Mucosa of descending colon (tissue), 3 donors: ENCODE measurements at places on chromosomes 1 and 21.

DNA sequence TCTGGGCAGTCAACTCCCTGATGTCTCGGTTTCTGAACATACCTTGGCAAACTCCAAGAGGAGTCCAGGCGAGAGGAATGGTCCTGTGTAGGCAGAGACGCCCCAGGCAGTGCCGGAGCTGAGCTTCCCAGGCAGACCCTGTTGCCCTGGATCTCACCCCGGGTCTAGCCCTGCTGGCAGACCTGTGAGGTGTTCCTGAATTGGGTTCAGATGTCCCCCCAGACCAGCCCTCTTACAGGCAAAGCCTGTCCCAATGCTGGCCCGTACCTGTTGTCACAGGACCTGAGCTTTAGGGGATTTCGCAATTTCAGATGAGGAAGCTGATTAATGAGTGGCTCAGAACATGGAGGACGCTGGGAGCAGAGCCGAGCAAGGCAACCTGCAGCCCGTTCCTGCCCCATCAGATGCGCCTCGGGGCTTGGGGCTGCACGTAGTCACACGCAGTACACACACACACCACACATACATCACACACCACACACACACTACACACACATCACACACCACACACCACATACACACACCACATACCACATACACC lies 38.5 kb upstream of the PDE9A start:
- peak; percentile 33 for DNase-seq

DNA sequence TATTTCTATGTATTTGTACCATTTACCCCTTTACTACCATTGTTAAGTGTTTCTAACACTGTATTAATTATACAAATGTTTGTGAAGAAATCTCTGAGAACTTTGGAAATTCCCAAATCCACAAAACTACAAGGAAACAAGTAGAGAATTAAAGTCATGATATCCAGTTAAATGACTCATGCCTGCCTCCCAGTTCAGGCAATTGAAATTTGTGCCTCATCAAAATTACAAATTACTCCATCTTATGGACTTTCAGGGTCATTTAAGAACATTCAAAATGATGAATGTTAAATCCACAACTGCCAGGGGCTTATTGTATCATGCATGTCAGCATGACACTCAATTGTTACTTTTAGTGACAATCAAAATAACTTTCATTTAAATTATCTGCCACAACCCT lies 282.4 kb downstream of the ZNF326 start:
- DNase-seq = no peak

- no peak for DNase-seq
Measured at GRCh38 chr1:156164125-156164831, 10.9 kb downstream of the SEMA4A start.

- no peak for DNase-seq
Measured at GRCh38 chr1:168825820-168826219, 96.8 kb upstream of the DPT start.

- no peak for DNase-seq
Measured at GRCh38 chr21:35244514-35244913, 195.4 kb upstream of the RUNX1 start.

GRCh38 chr1:44174630-44175029 lies 33.2 kb upstream of the KLF18 start:
- no peak for DNase-seq

DNA sequence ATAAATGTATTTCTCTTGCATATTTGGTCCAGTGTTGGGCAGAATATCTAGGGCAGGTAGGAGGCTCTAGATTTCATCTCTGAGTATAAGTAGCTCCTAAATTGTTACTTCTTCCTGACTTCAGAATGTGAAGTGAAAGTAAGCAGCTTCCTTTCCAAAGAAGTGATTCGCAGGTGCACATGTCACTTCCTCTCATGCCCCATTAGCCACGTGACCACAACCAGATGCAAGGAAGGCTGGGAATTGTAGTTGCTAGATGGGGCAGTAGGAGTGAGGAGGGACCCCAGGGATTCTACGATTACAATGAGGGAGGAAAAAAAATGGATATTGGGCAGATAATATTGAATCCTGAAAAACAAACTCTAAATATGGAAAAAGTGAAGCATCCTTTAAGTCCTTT lies 113.2 kb upstream of the CYYR1 start:
- no peak for DNase-seq

- DNase-seq = no peak
Measured at GRCh38 chr1:107871259-107871658, 93.7 kb downstream of the VAV3 start.

GRCh38 chr1:97433824-97434177 lies 487.0 kb downstream of the DPYD start:
- no peak for DNase-seq

GRCh38 chr1:246417813-246418564 lies 89.1 kb downstream of the SMYD3 start:
- no peak for DNase-seq

DNA sequence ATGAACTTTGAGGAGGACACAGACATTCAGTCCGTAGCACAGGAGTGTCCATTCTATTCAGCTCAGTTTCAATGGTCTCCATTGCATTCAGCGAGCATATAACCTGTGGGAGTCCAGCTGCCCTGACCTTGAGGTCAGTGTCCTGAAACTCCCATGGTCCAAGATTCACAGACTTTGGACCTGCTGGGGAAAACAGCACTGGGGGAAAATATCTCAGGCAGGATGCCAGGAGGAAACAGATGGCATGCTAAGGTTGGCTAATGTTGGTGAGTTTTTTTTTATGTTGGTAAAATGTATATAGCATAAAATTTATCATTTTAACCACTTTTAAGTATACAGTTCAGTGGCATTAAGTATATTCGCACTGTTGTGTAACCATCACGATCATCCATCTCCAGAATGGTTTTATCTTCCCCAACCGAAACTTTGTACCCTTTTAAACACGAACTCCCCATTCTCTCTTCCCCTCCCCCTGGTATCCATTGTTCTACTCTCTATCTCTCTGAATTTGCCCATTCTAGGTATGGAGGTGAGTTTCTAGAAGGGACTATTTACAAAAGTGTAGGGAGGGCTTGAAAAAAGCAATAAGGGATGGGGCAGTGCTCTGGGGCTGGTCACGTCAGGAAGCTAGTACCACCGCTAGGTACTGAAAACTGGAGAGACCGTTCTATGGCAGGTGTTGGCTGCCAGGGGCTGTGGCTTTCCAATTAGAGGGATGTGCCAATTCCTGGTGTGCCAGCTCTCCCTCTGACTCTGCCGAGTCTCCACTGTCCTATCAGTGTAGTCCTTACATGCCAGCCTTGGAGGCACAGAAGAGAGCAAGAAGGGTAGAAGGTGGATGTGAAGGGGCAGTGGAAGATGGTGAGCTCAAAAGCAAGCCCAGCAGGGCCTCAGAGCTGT lies 85.3 kb downstream of the FOXD2 start:
- no peak for DNase-seq

DNA sequence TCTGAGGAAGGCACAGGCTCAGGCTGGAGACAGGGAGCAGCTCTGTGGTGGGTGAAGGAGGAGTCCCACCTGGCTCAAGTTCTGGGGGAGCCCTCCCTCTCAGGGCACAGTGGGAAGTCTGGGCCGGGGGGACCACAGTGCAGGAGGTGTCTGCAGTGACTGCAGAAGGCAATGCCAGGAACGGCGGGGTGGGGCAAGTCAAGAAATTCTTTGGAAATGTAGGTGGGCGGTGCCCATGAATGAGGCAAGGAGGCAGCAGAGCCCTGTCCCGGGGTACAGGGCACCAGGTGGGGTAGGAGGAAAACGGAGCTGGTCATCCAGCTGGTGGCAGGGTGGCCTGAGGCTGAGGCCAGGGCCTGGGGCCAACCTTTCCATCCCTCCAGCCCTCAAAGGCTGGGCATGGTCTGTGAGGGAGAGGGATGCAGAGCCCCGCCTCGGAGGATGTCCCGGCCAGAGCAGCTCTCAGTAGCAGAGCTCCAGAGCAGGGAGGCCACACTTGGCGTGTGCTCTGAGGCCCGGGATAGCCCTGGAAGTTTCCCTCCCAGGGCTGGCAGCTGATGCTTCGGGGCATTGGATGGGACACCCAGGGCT lies 4.7 kb downstream of the TFF3 start:
- peak; percentile 66 for DNase-seq

GRCh38 chr21:40404396-40404800 lies 442.6 kb downstream of the DSCAM start:
- no peak for DNase-seq
